ENCODE measurements at places on chromosomes 2 and 18.

DNA sequence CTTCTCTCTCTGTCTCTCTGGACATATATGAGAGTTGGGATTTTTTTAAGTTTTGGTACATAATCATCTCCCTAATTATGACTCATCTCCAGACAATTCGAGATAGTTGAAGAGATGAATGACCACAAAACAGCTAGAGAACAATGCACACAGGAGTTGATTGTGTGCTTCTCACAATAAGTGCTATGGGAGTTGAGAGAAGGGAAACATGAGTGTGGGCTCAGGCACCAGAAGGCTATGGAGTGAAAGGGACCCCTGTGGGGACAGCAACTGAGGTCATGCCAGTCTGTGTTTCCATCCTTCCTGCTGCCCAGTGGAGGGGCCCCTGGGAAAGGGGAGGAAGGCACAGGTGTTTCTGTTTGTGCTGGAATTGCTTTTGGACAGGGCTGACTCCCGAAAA, 6.5 kb upstream of the YWHAQ start:
- no peak for DNase-seq

DNA sequence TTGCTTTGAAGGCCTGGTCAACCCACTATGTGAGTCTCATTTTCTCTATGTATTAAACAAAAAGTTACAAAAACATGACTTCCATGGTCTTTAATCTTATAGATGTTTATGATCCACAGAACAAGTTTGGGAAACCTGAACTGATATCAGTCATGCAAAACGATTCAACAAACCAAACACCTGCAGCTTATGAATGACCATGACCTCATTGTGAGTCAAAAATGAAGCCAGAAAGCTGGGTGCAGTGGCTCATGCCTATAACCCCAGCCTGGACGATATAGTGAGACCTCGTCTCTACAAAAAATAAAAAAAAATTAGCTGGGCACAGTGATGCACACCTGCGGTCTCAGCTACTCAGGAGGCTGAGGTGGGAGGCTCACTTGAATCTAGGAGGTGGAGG, 270.4 kb upstream of the CCDC68 start:
- no peak for DNase-seq

- no peak for DNase-seq
Observed at GRCh38 chr2:126482582-126483464, 173.1 kb upstream of the GYPC start.

- DNase-seq = no peak
Observed at GRCh38 chr18:48391868-48392267, 17.3 kb downstream of the ZBTB7C start.

GRCh38 chr2:179165356-179166000, 99.2 kb downstream of the SESTD1 start:
- DNase-seq = no peak

GRCh38 chr18:38923126-38923525, 1357.5 kb upstream of the CELF4 start:
- no peak for DNase-seq

DNA sequence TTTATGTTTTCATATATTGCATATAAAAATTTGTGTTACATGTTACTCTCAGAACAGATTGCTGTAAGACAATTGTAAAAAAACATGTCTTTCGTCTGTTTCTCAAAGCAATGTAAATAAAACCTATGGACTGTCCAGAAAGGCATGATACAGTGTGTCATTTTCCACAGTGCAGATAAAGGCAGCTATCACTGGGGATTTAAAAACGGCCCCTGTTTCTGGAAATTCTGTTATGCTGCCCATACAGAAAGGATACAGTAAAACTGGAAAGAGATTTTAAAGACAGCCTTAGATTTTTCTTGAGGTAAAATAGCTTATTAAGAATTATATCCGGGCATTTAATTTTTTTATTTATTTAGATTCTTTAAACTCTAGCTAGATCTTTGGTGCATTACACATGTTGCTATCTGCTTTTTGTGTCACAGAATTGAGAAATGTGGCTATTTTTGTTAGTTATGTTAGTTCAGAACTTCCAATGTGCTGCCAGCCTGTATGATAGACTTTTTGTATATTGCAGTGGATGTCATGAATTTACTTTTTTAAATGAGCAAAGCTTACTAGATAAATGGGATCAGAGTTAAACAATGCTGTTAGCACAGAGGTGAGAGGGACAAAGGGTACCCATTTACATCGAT, 859 bp upstream of the INO80D start:
- DNase-seq = no peak

- no peak for DNase-seq
Observed at GRCh38 chr2:19989342-19989666, 601 bp downstream of the WDR35 start.

DNA sequence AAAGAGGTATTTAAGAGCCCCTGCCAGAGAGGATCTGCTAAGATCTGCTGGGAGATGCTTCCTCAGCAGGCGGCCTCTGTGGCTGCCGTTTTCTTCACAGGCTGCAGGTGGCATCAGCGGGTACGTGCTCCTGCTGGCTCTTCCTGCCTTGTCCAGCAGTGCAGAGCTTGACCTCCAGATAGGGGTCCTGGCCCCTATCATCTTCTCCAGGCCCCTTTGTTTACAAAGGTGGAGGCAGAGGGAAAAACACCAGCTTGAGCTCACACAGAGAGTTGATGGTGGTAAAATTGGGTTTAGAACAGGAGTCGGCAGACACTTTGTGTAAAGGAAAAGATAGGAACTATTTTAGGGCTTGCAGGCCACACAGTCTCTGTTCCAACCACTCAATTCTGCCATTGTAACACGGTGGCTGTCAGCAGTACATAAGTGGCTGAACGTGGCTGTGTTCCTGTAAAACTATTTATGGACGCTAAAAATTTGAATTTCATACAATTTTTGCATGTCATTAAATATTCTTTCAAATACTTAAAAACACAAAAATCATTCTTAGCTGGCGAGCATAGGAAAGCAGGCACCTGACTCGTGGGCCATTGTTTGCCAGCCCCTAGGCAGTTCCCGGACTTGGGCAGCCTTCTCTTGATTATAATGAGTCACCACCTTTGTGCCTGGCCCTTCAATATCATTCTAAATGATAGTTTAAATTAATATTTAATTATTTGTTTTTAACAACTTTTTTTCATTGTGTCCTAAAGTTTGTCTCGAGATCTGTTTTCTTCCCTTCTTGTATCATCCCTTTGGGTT, 98.2 kb upstream of the B3GNT7 start:
- DNase-seq = no peak

DNA sequence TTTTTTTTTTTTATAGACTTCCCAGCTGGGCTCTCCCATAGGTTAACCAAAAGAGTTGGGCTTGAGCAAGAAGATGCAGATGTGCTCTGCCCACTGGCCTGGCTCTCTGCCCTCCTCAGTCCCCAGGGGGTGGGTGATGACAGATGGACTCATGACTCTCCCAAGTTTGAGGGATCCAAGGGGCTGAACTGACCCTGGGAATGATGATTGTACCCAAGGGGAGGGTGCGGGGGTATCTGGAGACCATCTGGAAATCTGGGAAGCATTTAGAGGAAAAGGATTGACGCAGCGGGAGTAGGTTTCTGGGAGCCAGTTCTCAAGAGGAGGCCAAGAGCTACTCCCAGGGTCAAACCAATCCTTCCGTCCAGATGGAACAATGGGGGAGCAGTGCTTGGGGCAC, 330.8 kb downstream of the CYP26B1 start:
- DNase-seq = no peak

- no peak for DNase-seq
Observed at GRCh38 chr2:118449401-118449800, 361.1 kb downstream of the INSIG2 start.

DNA sequence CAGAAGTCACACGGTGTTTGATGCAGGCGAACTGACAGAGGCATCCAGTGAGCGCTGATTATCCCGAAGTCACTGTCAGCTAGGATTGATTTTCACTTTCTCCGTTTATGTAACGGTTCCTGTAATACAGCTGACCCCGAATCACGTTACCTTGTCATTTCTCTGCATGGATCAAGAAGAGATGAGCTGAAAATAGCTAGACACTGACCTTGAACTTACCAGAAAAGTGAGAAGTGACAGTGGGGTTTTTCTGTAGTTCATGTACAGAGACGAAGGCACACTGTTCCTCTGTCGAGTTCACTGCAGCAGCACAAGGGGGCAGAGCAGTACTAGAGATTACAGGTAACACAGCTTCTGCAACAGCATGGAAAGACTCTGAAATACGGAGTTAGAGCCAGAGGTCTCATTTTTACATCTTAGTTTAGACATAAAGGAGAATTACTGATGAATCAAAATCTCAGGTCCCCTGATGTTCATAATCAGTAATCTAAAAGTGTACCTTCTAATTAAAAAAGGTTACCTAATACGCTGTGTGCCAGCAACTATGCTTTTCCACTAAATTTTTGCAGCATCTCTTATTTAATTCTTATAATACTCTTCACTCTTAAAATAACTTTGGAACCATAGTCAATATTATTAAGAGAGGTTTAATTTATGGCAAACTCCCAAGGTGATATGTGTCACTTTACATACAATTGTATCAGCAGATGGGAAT, 33.1 kb downstream of the ARHGAP15 start:
- DNase-seq = no peak

GRCh38 chr18:49400398-49401072, 59.9 kb downstream of the DYM start:
- peak; percentile 66 for DNase-seq

GRCh38 chr2:100193291-100193710, 50.9 kb upstream of the AFF3 start:
- no peak for DNase-seq

- no peak for DNase-seq
Observed at GRCh38 chr2:127404466-127405254, 13.6 kb upstream of the PROC start.

GRCh38 chr2:38866773-38867443, 8.8 kb downstream of the DHX57 start:
- no peak for DNase-seq

DNA sequence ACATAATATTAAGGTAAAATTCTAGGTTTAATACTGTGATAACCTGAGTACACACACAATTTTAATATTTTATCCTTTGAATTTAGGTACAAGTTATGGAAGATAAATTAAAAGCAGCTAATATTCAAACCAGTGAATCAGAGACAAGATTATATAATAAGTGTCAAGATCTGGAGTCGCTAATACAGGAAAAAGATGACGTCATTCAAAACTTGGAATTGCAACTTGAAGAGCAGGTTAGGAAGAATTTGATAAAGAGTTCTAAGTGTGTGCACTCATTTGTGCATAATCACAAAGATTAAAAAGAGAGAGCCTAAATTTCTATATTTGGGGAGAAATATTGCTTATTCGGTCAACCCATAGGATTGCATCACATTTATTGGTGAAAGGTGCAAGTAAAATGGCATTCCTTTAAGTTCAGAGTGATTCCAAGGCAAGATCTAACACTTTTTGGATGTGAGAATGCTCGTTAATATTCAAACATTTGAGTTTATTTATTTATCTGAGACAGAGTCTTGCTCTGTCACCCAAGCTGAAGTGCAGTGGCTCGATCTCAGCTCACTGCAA, 16.3 kb upstream of the C1GALT1C1L start:
- no peak for DNase-seq

DNA sequence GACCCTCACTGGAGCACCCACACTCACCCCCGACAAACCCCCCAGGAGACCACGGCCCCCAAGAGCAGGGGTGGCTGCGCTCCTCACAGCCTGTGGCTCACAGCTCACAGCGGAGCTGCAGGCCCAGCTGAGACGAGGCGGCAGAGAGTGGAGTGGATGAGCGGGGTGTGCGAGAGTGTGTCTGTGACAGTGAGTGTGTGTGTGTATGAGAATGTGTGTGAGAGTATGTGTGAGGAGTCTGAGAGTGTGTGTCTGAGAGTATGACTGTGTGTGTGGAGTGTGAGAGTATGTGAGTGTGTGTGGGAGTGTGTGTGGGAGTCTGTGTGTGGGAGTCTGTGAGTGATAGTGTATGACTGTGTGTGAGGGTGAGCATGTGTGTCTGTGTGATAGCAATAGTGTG, 55.3 kb upstream of the ID2 start:
- DNase-seq = no peak

GRCh38 chr2:162063899-162064298, 10.1 kb downstream of the DPP4 start:
- no peak for DNase-seq

DNA sequence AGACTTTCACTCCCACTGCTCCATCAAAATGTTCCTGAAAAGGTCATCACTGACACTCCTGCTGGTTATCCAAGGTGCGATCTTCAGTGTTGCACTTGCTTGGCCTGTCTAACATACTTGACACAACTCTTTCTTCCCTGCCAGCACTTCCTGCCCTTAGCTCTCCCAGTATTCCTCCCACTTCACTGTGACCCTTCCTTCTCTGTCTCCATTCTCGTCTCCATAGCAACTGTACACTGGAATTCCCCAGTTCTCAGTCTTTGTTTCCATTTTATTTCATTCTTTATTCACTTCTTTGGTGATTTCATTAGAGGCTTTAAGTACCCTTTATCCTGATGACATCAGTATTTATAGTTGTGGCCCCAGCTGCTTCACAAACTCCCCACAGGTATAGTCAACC, 333.0 kb downstream of the IRS1 start:
- DNase-seq = no peak

DNA sequence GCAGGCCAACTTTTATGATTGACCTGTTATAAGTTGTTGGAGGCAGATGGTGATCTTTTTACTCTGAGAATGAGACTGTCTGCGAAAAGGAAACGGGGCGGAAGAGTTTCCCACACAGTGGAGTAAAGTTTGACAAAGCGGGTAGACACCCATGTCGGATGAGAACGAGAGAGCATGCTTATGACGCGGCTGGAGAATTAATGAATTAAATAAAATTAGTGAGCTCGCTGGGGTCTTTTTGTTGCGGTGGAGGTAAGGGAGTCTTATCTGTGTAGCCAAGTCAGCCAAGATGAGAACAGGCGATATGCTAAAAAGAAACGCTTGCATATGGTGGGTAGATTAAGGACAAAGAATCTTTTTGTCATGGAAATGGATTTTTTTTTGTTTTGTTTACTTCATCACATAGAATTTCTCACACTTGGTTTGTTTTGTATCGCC, 1.8 kb downstream of the SALL3 start:
- no peak for DNase-seq

GRCh38 chr18:6917072-6917471, 187.6 kb downstream of the ARHGAP28 start:
- DNase-seq = peak; percentile 68

DNA sequence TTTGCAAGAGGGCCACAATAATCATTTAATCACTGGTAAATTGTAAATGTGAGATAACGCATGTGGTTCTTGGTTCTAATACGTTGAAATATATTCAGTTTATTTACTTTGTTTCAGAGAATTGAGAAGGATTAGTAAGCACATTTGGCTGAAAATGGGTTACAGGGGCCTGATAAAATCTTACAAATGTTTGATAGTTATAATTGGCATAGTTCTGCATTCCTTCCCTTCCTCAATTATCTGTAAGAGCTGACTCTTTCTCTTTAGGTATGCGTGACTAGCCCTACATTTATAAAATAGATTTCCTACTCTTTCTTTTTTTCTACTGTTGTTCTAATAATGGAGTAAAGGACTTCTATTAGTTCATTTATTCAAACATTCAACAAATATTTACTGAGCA, 685.2 kb downstream of the NUP35 start:
- no peak for DNase-seq

- DNase-seq = no peak
Observed at GRCh38 chr2:83196225-83196624, 1262.9 kb downstream of the SUCLG1 start.

Measured in epithelial cell of proximal tubule (primary cell).